NCI-H1092 (cell line): ENCODE measurements at places on chromosomes 16 and 17.
A peak's percentile ranks its signal among the peaks of the same experiment; 100 is the strongest.

GRCh38 chr17:69457603-69458002 is 43.1 kb downstream of the MAP2K6 start:
- DNase-seq: no peak

DNA sequence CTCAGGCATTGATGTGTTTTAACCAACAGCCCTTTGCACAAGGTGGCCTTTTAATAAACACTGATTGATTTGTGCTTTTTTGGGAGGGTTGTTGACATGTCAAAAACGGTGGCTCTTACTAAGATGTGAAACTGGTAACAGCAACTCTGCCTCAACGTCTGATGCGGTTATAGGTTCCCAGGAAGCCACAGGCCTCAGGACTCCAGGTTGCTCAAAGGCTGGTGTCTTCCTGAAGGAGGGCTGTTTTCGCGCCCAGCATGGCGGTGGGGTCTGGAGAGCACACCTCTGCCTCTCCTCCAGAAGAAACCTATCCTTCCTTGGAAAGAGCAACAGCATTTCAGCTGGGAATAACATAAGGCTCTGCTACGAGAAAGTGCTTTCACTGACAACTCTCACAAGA is 187.5 kb downstream of the IRF8 start:
- no peak for DNase-seq

DNA sequence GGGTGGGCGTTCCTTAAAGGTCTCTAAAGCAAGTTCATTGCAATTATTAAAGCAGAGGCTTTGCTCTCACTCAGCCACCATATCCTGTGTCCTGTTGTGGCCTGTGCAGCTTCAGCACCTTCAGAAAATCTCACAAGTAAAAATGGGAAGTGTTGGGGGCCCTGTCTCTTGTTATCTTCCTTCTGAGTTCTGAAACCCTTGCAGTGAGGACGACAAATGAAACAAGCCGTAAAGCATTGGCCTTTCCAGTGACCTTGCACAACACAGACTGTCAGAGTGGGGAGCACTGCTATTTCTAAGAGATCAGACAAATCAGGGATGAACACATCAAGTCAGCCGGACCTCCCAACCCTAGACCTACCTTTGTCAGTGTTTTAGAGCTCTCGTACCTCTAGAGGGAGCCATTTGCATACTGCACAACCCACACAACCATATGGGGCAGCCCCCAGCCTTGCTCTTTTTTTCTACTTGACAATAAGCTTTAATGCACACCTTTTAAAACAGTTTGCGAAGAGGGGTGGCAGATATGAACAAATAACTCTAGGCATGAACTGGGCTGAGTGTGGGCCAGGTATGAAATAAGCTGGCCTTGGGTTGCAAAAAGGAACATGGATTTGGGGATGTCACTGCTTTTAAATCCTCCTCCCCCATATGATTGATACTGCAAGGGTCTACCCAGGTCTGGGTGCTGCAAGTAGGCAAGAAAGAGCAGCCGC is 89.8 kb downstream of the KATNIP start:
- peak; percentile 7 for DNase-seq

DNA sequence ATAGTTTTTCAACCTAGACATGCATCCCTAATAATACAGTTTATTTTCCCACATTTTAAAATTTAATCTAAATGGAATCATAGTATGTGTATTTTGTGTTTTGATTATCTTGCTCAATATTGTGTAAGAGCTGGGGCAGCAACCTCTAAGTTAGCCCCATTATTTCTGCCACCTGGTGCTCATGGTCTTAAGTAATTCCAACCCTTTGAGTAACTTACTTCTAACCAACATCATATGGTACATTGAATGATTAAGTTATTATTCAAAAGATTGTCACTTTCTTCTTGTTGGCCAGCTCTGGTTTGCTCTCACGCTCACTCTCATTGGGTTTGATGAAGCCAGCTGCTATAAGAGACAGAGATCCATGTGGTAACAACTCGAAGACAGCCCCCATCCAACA is 3.9 kb upstream of the KRTAP4-3 start:
- no peak for DNase-seq

DNA sequence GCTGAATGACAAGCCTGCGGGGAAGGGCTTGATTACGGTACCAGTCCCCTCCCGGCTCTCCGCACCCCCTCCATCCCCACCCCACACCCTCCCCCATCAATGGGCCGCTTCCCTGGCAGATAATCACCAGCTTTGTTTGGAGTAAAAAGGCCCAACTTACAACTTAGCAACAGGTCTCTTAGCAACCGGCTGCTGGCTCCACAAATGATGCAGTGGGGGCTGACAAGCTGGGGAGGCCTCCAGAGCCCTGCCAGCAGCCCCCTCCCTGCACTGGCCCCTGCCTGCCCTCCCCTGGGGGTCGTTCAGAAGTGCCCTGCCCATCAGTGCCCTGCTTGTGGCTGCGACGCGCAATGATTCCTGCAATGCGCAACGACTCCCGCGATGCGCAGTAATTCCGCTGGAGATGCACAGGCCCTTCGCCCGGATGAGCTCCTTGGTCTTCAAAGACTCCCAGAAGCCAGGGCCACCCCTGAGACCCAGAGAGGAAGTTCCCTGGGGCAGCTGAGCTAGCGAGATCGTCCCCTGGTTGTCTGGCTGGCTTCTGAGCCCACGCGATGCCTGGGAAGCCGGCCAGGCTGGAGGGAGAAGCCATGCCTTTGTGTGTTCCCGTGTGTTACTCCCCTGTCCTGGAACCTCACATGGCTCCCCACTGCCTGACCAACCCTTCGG is 23.3 kb downstream of the CPNE2 start:
- DNase-seq: peak; percentile 56

DNA sequence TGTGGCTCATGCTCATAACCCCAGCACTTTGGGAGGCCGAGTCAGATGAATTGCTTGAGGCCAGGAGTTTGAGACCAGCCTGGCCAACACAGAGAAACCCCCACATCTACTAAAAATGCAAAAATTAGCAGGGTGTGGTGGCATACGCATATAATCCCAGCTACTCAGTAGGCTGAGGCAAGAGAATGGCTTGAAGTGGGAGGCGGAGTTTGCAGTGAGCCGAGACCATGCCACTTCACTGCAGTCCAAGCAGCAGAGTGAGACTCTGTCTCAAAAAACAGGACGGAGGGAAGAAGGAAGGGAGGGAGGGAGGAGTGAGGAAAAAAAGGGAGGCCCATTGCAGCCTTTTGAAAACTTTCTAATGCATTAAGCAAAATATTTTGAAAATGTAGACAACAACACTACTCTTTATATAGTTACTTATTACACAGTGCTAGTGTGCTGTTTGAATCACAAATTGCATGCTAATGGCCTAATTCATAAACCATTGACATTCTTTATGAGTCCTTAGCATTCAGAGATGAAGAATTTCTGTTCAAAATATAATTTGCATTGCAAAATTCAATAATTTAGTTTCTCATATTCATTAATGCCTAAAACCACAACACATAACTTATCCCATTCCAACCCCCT is 59.4 kb downstream of the TMEM114 start:
- no peak for DNase-seq

- DNase-seq: no peak
Observed at GRCh38 chr16:64513871-64514270, 608.0 kb downstream of the CDH11 start.

DNA sequence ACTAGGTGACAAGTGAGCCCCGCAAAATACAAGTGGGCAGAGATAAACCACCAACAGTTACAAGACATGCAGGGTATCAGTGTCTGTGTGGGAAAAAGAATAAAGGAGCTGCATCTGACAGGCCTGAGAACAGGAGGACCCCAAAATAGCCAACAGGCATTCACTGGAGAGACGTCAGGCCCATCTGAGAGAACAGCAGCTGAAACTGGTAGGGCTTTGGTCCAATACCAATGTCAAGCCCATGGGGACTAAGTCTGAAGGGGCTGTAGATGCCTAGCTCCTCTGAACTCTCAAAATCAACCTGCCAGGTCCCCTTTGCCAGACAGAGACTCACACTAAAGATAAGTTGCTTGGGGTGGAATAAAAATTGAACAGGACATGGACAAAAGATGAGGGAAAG is 30.5 kb upstream of the TANC2 start:
- DNase-seq: no peak

GRCh38 chr16:86044881-86045590 is 146.1 kb downstream of the IRF8 start:
- DNase-seq: no peak

DNA sequence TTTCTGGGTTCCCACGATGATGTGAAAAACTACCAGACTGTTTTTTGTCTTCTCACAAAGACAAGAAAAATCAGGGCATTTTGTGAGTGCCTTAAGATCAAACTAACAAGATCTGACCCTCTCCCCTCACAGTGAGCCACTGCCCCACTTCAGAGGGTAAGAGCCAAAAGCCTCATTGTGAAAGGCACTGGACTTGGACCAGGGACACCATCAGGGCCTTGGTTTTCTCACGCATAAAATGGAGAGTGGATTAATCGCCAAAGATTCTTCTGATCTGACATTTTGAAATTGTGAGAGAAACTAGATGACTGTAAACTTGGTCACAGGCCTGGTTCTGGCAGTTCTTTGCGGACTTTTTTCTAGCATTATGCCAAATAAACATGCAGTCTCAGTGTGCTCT is 21.0 kb upstream of the ENDOV start:
- no peak for DNase-seq

- DNase-seq: peak; percentile 22
Observed at GRCh38 chr17:70767102-70767701, 597.9 kb downstream of the KCNJ2 start.

DNA sequence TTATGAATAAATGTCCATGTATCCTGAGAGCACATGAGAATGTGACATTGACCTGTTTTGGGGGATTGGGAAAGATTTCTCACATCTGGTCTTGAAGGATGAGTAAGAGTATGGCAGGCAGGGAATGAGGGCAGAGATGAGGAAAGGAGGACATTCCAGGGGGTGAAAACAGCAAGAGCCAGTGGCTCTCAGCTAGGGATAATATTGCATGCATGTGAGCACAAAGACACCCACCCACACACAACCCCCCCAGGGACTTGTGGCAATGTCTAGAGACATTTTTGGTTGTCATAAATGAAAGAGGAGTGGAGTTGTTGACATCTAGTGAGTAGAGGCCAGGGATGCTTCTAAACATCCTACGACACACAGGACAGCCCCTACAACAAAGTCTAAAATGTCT is 6.0 kb downstream of the MYO1D start:
- no peak for DNase-seq

DNA sequence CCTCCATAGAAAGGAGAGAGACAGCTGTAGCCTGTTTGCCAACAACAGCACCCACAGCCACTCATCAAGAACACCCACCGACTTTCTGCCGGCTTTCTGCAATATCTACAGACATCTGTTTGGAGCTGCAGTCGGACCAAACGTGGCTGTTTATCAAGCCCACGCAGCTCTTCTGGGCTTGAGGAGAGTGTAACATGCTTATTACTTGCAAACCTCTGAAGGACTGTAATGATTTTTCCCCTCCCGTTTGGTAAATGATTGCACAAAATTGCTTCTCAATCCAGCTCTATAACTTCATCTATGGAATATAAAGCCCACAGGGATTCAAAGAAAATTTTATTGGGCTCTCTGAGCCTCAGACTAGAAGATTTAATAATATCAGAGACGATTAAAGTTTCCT is 100.5 kb downstream of the VAT1L start:
- no peak for DNase-seq

DNA sequence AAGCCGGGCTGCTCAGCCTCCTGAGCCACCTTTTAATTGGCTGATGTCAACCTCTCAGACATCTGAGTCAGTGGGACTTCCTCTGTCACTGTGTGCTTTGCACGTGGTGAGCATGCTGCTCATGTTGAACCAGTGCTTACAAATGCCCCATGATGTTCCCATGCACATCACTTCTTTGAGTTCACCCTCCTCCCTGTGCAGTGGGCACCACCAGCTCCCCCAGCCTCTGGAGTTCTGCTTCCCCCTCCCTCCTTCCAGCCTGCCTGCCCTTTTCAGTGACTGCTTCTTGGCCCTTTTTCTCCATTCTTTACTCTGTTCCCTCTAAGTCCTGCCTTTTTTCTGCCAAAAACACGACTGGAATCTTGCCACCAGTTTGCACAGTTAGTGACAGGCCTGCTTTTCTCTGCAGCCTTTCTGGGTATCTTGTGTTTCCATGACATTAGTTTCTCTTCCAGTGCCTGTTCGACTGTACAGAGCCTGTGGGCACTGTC is 41.6 kb downstream of the USP10 start:
- DNase-seq: no peak

GRCh38 chr17:3043737-3044365 is 19.6 kb downstream of the OR1D5 start:
- no peak for DNase-seq

GRCh38 chr17:80948019-80948975 is 43.3 kb upstream of the CHMP6 start:
- DNase-seq: no peak

DNA sequence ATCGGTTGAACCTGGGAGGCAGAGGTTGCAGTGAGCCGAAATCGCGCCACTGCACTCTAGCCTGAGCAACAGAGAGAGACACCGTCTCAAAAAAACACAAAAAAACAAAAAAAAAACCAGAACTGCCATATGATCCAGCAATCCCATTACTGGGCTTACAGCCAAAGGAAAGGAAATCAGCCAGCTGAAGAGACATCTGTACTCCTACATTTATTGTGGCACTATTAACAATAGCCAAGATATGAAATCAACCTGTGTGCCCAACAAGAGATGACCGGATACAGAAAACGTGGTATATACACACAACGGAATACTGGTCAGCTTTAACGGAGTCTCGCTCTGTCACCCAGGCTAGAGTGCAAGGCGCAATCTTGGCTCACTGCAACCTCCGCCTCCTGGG is 14.6 kb downstream of the FANCA start:
- no peak for DNase-seq

- DNase-seq: no peak
Observed at GRCh38 chr16:57486858-57487834, 853 bp upstream of the DOK4 start.

GRCh38 chr17:72305472-72305871 is 184.7 kb downstream of the SOX9 start:
- DNase-seq: no peak

- no peak for DNase-seq
Observed at GRCh38 chr17:4032738-4033137, 68.5 kb upstream of the ATP2A3 start.

DNA sequence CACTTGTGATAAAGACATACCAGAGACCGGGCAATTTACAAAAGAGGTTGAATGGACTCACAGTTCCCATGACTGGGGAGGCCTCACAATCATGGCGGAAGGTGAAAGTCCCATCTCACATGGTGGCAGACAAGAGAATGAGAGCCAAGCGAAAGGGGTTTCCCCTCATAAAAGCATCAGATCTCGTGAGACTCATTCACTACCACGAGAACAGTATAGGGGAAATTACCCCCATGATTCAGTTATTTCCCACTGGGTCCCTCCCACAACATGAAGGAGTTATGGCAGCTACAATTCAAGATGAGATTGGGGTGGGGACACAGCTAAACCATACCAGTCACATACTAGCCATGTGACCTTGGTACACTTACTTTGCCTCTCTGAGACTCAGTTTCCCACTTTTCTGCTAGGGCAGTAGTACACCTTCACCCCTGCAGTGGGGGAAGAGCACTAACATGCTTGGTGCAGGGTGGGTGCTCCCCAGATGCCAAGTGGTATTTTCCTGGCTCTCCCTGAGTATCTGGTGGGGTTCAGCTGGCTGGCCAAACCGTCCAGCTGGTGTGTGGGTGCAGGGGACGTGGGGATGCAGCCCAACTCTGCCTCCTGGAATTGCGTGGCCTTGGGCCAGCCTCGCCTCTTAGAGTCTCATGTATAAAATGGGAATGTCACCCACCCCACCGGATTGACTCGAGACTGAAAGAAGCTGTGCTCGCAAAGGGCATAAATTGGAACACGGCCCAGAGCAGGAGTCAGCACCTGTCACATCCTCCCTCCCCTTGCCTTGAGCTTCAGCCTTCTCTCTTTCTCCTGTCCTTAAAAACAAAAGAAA is 364.1 kb downstream of the CPPED1 start:
- DNase-seq: peak; percentile 70
